Activated CD4-positive, alpha-beta T cell treated with anti-CD3 and anti-CD28 coated beads, Interleukin-2, amount 10 ng/mL, durations not matched to agents 24 days and 14 days (primary cell): ENCODE measurements at places on chromosomes 1 and 21. TPM values are rescaled to one million over a fixed set of nuclear protein-coding genes. Genes with fewer than 3 reads are reported as not detected.

- DNase-seq = peak; percentile 88
These were observed at the start of gene S100A5 for GRCh38 chr1:153540394-153541361. Gene S100A5, minus strand, starts transcription at chr1:153540934. Its CDS starts 743 bp downstream, at chr1:153540191.

GRCh38 chr21:42172596-42173483 lies 46.1 kb upstream of the ABCG1 start:
- DNase-seq = no peak

DNA sequence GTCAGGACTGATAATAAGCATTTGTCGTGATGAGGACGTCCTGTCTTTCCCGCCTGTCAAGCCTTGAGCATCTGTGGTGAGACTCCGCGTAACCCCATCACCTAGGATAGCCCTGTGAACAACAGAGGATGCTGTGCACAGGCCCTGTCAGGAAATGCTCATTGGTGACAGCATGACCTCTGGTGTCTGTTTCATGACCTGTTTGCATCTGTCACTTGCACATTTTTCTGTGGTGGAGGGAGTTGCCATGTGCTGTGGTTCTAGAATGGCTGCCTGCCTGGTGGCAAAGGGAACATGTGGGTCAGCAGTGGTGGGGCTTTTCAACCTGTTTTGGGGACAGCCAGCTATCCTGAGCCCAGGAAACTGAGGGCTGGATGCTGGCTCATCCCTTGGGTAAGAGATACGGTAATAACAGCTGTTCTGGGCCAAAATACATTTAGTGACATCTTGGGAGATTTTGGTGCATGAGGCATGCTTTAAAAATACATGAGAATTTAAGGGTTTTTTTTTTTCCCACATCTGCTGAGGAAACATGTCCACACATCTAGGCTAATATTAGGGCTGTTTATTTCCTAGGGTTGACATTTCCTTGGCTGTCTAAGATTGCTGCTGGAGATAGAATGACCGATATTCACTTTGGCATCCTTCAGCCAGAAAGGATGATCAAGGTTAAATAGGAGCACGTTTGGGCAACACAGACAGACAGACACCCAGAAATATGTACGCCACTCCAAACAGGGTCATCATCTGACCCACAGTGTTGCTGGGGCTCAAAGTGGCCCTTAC lies 52.9 kb downstream of the KCNC4 start:
- DNase-seq = peak; percentile 65

GRCh38 chr1:47179988-47180563 lies 9.8 kb downstream of the PDZK1IP1 start:
- DNase-seq = no peak

AHDC1 gene
- total RNA-seq = 33.9 and 34.7 TPM in 2 replicates

NEK2 gene
- 18.0 and 18.2 TPM in 2 replicates for total RNA-seq
